T follicular helper cell (primary cell): ENCODE measurements at places on chromosomes 4 and X.

- no peak for DNase-seq
Measured at GRCh38 chr4:15303052-15303641, 124.7 kb upstream of the C1QTNF7 start.

DNA sequence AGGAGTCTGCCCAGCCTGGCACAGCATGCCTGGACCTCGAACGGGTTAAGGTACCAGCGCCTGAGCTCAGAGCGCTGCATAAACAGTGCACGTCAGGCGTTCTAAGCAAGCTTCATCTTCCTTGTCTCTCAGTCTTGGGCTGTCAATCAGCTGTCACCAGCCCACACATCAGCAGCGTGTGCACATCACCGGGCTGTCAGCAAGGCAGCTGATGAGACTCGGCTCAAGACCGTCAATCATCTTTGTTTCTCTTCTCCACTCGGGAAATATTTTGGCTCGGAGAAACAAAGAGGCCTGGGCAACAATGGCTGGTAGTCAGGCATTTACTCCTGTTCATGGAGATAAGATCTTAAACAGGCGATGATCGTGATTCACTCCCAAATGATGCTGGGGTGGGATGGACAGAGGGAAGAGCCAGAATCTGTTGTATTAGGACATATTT lies 141.3 kb downstream of the LDB2 start:
- no peak for DNase-seq

DNA sequence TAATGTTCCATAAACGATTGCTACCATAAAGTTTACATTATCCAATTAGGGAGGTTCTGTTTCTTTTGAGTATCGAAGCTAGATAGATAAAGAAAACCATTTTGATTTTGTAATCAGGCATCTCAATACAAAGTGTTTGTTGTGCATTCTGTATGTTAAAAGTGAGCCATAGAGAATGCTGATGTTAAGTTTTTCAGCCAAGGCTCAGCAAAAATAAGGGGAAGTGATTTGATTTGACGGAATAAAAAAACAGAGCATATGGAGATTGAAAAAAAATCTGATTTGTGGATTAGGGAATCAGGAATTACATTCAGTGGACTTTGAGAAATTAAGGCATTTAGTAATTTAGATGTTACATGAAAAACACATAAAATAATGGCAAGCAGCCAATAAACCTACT lies 314.8 kb downstream of the PPP3CA start:
- DNase-seq: no peak

DNA sequence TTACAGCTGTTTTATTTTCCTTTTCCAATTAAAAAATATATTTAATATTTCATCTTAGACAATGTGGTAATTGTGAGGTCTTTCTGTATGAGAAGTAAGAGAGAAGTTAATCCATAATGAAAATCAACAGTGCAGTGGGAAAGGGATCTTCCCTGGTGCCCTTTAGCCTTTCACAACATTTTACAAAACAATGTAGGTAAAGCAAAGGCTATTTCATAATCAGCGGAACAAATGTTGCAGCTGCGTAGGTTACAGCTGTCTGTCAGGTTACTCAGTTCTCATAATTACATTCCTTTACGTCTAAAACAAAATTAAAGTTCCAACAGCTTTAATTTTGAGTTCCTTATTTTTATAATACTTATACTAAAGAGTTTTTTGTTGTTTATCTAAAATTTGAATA lies 22.8 kb upstream of the VCX3A start:
- no peak for DNase-seq

DNA sequence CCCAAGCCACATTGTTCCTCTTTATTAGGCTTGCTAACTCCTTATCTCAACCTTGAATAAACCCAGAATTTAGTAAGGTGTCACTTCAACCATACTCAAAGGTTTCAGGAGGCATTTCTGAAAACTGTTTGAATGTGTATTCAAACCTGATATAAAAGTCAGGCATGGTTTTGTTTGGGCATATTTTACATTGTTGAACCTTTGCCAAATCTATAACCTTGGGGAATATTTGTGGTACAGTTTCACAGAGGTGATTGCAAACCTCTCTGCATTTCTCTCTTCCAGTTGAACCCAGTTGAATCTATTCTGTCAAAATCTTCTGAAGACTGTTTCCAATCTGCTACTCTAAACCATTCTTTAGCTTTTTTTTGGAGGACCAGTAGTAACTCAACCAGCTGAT lies 409.0 kb downstream of the TECRL start:
- no peak for DNase-seq

- DNase-seq: no peak
Measured at GRCh38 chr4:7037425-7037824, 5.7 kb upstream of the TADA2B start.

DNA sequence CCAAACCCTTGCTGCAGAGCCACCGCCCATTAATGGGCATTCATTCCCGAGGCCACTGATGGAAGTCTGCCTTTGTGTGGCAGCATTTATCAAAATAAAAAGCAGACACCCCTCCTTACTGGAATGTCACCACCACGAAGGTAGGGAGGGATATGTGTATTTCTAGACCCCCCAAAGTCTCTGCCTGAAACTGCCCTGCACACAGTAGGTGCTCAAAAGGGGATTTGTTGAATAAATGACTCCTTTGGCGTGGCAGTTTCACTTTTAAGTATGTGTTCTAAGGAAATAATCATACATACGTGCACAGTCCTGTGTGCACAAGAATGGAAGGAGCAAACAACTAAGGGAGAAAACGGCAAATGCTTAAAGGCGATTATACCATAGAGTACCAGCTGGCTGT lies 23.6 kb upstream of the GLOD5 start:
- no peak for DNase-seq

DNA sequence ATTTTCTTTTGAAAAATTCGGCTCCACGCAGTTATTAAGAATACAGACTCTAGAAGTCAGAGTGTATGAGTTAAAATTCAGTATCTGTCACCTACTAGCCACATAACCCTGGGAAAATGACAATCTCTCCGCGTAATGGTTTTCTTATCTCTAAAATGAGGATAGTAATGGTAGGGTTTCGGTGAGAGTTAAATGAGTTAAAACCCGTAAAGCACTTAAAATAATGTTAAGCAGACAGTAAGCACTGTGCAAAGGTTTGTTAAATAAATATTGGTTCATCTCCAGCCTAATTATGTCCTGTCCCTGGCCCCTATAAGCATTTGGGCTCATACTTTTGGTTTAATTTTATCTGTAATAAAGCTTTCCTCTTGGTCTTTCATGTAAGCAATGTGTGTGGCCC lies 350.8 kb upstream of the GRIA3 start:
- DNase-seq: no peak

- no peak for DNase-seq
Measured at GRCh38 chrX:72727846-72728245, 13.7 kb upstream of the PHKA1 start.

- DNase-seq: no peak
Measured at GRCh38 chr4:40553995-40554394, 75.7 kb downstream of the RBM47 start.

- DNase-seq: no peak
Measured at GRCh38 chr4:174222266-174222872, 61.1 kb downstream of the FBXO8 start.

- no peak for DNase-seq
Measured at GRCh38 chrX:17521871-17522693, 147.1 kb downstream of the NHS start.

DNA sequence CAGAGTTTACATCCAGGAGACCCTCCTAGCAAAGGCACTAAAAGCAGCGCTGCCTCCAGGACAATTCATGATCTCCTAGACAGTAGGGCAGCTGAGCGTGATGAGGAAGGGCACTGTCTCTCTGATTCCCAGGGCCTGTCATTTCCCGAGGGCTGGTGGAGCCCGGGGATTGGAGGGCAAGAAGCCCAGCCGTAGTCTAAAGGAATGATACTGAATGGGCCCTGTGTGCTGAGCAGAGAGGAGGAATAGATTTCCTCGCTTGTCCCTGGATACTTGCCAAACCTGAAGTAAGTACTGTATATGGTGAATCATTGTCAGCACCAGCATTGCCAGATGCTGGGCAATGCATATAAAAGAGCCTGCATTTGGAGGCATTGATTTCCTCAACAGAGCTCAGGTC lies 88.0 kb upstream of the SLITRK2 start:
- no peak for DNase-seq
